Stimulated activated CD4-positive, alpha-beta T cell treated with anti-CD3 and anti-CD28 coated beads, Interleukin-15, amount 100 ng/mL, for 1 hour (primary cell): ENCODE measurements at places on chromosomes 6 and 20.

DNA sequence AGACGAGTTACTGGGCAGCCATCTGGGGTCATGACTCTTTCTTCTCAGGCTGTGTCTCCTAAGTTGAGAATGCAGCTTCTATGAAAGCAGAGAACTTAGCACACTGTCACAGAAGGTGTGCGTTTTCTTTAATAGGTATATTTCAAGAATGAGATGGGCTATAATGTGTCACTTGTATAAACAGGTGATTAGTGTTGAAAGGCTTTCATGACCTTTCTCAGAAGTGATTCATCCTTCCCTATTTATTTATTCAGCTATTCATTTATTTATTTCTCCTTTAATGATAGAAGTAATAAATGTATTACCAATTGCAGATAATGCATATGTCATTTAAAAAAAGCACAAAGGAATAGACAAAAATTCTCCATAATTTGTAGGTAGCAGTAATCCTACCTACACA, 157.2 kb upstream of the COL21A1 start:
- no peak for DNase-seq

GRCh38 chr20:23047001-23047737, 2.3 kb downstream of the THBD start:
- DNase-seq = no peak

DNA sequence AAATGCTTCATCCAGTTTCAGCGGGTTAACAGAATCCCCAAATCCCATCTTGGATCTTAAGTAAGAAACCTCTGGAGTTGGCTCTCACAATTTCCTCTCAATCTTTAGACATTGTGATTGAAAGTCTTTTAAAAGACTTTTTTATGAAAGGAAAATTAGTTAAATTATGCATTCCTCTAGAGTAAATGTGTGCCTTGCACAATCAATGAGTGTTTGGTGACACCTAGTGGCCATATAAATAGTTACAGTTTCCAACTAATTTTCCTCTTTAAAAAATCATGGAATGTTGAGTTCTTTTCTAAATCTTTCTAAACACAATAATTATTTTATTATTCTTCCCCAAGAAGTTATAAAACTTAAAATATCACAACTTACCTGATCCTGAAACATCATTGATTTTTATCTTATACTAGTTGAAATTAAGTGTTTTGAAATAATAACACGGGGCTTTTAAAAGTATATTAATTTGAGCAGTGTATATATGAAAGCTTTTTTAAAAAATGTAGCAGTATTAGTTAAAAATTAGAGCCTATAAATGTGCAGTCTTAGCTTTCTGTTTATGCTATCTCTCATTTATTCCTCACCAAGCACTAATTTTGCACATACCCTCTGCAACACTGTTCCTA, 66.4 kb downstream of the PKHD1 start:
- no peak for DNase-seq

- DNase-seq = no peak
Observed at GRCh38 chr6:165599121-165599520, 63.9 kb downstream of the PDE10A start.

DNA sequence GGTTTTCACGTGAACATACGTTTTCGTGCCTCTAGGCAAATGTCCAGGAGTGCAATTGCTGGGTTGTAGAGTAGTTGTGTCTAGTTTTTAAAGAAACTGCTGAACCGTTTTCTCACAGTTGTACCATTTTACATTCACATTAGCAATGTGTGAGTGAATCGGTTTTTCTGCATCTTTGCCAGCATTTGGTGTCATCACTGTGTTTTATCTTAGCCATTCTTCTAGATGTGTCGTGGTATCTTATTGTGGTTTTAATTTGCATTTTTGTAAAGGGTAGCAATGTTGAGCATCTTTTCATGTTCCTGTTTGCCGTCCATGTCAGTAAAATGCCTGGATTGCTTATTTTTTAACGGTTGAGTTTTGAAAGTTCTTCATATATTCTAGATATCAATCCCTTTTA, 10.2 kb downstream of the DOK5 start:
- DNase-seq = no peak

DNA sequence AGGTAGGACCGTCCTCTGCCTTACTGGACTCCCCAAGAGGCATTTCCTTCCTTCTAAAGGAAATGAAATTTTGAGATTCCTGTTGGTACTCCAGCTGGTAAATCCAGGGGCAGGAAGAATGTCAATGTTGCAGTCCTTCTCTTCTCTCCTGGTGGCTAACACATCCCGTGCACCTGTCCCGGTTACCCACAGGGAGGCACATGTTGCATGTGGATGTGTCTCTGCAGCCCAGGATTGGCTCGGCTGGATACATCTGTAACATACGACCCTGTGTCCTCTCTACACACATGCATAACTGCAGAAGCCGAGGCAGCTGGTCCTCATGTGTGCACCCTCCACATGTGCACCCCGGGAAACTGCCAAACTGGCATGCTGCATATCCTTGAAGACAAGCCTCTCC, 1.3 kb upstream of the LRFN2 start:
- DNase-seq = no peak

GRCh38 chr20:60727425-60727824, 524.6 kb upstream of the CDH4 start:
- DNase-seq = no peak

DNA sequence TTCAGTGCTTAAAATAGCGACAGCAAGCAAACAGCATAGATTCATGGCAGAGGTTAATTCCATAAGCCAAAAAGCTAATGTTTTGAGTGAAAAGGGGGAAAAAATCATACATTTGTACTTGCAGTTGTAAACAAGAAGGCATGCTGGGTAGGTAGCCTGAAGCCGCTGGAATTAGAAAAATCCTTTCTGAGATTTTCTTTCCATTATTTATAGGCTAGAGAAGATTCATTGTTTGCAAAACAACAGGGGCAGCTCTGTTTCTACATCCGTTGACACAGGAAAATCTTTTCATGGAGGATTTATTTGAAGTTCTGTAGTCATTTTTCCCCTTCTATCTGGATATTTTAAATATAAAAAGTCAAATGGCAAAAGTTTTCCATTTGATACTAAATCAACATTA, 843.9 kb downstream of the QKI start:
- DNase-seq = no peak

DNA sequence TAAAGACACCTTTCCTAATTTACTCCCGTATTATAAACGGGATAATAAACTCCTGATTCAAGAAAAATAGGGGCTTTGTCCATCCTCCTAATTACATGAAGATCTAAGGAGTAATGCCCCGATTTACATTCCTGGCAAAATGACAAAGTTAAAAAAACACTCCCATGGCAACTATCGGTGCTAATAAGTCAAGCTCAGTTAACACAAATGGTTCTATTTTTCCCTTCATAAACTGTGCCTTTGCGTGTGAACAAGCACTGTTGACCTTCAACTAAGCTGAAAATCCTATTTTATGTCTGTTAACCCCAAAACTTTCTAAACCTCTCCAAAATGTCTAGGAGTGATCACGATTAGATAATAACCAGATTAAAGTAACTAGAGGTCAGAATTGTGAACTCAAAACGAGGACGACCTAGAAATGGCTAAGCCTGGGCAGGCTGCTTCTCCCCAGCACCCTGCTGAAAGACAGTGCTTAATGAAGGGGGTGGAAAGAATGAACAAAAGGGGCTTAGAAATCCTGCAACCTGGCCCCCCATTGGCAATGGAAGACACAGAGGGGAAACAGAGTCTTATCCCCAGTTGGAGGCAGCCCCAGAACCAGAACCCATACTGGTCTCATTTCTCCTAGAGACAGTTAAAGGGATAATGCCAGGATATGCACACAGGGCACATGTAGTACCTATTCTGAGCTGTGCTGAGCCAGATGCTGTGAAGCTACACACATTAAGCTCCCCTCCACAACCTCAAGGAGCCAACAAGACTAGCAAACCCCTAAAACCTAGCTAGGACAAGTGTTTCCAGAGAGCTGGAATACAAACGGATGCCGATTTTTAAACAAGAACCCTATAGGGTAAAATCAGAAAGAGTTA, 23.0 kb downstream of the SLC23A2 start:
- no peak for DNase-seq

DNA sequence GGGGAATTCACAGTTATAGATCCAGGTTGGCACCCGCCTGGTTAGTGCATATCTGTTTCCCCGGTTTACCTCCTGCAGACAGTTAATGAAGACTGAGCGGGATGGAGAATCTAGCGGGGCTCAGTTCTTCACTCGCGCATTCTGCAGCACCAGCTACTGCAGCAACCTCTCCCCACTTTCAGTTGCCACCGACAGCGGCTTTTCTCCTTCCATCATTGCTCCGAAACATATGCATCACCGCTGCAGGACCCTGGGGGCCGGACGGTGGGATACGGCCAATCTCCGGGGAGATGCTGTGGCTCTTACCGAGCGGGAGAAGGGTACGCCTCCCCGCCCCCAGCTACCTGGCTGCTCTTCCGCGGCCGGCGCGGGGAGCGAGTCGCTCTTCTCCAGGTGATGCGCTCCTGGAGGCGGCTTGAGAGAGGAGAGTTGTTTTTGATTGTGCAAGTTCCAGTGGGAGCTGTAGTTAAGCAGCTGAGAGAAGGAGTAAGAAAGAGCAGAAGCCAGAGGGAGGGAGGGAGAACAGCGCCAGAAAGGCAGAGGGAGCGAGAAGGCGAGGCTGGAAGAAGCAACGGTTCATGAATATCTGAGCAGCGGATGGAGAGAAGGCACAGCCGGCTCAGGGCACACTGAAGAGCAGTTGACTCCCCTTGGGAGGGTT, at the start of gene SGK1:
TSS of gene SGK1 (minus strand) at position 642 of the 661 bp plus-strand sequence. CDS start 652 bp downstream, outside the sequence.
- DNase-seq = peak; percentile 13

DNA sequence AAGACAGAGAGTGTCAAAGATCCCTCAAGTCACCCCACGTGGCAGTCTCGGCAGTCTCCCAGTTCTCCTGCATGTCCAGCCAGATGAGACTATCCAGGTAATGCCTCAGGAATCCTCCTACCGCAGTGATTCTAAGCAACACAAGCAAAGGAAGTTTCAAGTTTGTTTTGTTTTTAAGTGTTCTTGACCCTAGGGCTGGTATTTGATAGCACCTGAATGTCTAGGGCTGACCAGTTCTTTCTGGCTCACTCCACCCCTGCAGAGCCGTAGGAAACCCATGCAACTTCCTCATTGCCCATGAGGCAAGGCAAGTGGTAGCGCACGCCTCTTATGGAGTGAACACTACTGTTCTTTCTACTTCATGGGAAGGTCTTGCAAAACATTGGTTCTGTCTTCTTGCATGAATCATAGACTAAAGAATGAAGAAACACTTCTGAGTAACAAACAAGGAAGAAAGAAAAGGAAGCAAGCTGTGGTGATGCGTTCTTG, 24.8 kb upstream of the FOXQ1 start:
- no peak for DNase-seq

DNA sequence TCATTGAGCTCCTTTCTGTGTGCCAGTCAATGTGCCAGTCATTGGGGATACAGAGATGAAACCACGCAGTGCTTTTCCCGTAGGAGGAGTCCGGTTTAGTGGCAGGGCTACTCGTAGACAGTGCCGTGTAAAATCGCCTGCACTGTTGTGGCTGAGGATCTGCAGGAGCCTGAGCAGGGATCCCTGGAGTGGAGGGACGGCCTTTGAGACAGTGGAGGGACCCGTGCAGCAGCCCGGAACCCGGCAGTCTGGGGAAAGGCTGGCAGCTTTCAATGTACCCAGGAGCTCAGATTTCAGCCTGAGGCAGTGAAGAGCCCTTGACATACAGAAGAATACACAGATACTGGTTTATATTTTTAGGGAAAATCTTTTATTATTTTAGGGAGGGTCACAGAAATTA, 203.3 kb downstream of the ARID1B start:
- DNase-seq = no peak

DNA sequence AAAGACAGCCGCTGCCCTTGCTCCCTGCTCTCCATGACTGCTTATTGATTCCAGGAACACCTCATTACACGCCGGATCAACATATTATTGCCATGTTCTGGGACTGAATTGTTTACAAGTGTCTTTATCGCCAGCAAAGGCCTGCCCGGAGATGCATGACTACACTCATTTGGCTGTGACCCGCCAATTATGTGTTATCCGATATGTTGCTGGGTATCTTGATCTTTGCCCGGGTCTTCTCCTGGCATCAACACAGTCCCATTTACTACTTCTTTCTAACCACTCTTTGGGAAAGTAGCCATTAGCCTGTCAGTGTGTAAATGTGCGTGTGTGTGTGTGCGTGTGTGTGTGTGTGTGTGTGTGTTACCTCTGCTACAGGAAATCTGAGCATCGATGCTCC, 15.4 kb downstream of the LINC00237 start:
- no peak for DNase-seq

- no peak for DNase-seq
Observed at GRCh38 chr6:31717499-31718222, 2.5 kb downstream of the LY6G6D start.

- peak; percentile 30 for DNase-seq
Observed at GRCh38 chr6:107114926-107115694, at the start of gene BEND3. BEND3 (minus strand) TSS chr6:107115515; CDS start chr6:107099285, 16,230 bp downstream.

DNA sequence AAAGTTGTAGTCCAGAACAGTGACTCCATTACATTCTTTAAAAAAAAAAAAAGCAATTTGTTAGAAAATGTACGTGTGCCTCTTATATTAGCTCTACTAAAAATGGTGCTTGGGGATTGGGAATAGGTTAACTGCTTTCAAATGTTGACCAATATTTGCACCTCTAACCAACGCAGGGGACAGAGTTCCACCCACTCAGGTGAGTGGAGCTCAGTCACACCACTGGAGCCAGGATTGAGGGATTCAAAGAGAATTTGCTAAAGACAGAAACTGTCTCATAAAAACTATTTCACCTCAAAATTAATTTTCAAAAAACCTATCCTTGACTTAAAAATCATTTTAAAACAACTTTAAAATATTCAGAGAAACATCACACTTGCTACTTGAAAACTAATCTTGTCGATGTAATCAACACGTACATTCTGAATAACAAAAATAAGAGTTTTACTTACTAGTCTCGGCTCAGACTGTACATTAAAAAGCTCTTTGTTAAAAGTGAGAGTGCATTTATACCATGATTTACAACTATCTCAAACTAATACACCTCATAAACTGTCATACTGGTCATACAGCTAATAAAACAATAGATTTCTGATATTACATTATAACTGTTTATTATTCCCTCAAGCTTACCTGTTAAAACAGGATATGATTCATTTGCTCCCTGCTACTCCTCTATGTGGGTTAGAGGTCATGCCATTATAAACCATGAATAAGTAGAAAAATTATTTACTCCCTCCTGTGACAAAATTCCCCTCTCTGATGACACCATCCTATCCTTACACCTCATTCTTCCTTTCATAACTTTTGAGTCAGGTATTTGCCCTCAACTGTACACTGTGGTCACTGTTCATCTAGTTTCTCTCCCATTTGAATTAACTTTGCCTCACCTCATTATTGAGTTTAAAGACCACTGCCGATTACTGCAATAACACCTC, 88.6 kb downstream of the PDE10A start:
- DNase-seq = no peak

GRCh38 chr6:138896104-138896756, 91.8 kb downstream of the REPS1 start:
- no peak for DNase-seq
